ENCODE measurements at places on chromosomes 4 and X.

GRCh38 chr4:6705646-6706045 lies 4.0 kb downstream of the MRFAP1L1 start:
- peak; percentile 38 for ATAC-seq

DNA sequence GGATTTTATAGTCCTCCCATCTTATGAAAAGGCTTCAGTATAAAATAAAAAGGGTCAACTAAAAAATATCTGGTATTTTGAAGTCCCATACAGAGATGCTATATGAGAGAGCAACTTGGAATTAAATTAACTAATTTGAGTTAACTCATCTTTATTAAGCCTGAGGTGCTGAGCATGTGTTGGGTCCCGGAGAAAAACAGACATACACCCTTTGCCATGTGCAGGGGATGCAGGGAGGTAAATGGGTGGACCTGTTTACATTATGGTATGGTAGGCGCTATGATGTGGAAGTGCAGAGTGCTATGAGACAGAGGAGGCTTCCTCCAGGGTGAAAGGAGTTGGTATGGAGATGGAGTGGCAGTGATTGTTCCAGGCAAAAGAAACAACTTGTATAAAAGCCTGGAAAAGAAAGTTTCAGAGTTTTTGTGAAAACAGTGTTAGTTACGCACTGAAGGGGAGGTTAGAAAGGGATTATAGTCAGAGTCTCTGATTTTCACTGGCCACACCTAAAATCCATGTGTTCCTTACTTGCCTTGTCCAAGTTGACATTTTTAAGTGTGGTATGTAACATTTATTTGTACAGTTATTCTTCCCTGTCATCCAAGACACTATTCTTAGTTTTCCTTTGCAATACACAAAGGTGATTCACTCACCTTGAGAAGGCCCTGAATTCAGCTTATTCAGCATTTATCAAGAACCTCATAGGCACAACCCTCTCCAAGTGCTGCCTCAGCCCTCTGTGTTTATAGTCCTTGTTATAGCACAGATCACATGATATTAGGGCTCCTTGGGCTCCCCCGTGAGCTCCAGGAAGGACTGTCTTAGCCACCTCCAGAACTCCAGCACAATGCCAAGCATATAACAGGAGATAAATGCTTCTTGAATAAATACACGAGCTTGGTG lies 152.0 kb downstream of the RASL11B start:
- no peak for ATAC-seq

DNA sequence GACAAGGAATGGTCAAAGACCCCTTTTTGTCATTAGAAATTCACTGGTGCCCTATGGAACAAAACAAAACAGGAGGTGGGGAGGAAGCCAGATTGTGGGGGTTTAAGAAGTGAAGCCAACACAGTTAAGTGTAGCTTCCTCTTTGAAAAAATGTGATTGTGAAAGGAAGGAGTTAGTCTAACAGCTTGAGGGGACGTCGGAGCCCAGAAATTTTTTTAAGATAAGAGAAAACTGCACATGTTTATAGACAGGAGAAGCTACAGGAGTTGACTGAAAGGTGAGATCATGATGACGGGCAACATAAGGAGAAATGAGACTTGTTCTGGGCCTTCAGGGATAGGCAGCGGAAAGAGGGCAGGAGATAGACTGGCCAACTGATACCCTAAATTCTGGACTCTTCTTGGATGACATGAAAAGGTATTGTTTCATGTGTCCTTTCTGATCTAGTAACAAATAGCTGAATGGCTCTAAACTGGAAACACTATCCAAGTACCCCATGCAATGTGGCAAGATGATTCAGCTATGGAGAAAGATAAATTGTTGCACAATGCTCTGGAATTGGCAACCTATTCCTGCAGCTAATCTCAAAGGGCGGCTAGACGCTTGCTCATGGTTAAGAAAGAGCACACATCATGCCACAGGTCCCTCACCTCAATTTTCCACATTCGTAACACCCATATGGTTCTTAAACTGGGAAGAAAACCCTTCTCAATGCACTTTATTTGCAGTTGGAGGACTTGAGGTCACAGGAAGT lies 3.7 kb upstream of the HDAC8 start:
- no peak for ATAC-seq

DNA sequence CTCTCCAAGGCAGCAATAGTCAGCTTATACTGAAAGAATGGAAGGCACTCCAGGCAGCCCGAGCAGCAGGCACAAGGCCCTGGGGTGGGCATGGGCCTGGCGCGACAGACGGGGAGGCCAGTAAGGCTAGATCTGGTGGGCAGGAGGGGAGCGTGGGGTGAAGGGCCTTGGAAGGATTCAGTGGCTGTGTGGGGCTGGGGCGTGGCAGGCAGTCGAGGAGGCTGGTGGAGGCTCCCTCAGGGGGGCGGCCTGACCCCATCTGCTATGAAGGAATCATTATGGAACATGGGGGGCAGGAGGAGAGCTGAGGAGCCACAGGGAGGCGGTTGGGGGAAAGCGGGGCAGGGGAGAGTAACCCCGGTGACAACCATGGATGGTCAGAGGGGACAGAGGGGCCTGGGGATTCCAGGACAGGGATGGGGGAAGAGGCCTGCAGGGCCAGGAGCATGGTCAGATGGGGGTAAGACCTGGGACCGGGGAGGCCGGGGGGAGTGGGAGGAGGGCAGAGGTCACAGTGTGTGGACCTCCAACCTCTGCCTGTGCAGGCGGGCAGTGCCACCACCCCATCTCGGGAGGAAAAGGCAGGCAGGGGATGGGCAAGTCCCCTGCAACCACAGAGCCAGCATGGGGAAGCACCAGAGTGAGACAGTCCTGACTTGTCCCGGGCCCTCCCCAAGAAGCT lies 70.3 kb downstream of the ACOX3 start:
- no peak for ATAC-seq

GRCh38 chr4:98098764-98099163 lies 44.5 kb downstream of the STPG2 start:
- ATAC-seq: no peak

DNA sequence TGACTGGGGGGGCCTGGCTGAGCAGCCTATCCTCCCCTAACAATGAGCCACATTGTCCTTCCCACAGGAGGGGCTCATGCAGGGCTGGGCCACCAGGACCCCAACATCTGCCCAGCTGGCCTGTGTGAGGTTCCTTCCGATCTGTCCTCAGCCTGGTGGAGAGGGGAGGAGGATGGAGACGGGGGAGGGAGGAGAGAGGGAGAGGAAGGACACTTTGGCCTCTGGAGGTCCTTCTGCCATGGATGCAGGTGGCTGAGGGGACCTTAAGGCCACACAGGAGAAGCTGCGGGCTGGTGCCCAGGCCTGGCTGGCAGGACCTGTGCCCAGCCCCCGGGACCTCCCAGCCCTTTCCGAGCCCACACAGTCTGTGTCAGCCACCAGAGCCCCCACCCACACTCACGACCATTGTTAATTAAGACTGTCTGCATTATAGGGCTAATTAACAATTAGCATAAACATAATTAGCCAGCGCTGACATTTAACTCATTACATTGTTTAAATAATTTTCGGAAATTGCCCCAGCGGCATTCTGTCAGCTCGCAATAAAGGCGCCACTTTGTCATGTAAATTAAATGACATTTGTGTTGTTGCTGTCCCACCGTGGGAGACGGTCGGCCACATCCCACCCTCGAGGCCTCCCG lies 53.0 kb upstream of the NKX1-1 start:
- ATAC-seq: no peak

GRCh38 chr4:76434901-76435527 lies at the start of gene SHROOM3:
SHROOM3 (plus strand) TSS chr4:76435229; CDS start chr4:76436053, 824 bp downstream.
- ATAC-seq: no peak

GRCh38 chr4:52932591-52933470 lies 70.7 kb downstream of the RASL11B start:
- no peak for ATAC-seq

- ATAC-seq: no peak
Observed at GRCh38 chr4:153781717-153782416, 7.0 kb downstream of the SFRP2 start.

DNA sequence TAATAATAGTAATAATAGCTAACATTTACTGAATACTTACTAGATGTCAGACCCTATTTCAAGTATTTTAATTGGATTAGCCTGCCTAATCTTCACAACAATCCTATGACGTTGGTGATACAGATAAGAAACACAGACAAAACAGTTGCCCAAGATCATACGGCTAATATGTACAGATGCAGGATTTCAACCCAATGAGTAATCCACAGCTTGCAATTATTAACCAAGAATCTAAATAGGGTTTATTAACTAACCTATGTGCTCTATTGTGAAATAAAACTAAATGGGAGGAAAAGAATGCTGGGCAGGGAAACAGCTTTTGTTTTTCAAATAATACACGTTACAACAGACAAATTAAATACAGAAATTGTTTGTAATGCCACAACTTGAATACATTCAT lies 23.4 kb downstream of the FBXO8 start:
- ATAC-seq: no peak

GRCh38 chrX:134526399-134526798 lies 66.4 kb downstream of the HPRT1 start:
- no peak for ATAC-seq

DNA sequence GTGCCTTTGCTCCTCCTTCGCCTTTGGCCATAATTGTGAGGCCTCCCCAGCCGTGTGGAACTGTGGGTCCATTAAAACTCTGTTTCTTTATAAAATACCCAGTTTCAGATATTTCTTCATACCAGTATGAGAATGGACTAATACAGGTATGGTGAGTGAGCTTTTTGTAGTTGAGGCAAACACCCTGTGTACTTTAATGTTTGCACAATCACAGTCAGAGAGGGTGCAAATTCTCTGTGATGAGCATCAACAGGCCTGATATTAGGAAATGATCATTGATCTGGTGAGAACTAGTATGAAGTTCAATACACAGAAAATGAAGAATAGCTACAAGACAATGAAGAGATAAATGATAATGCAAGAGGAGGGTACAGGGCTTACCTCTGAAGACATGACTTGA lies 744.6 kb downstream of the RPA4 start:
- no peak for ATAC-seq

- no peak for ATAC-seq
Observed at GRCh38 chr4:4320528-4320927, 30.5 kb downstream of the ZBTB49 start.

GRCh38 chr4:181939199-181939945 lies 303.8 kb upstream of the TENM3 start:
- ATAC-seq: no peak

DNA sequence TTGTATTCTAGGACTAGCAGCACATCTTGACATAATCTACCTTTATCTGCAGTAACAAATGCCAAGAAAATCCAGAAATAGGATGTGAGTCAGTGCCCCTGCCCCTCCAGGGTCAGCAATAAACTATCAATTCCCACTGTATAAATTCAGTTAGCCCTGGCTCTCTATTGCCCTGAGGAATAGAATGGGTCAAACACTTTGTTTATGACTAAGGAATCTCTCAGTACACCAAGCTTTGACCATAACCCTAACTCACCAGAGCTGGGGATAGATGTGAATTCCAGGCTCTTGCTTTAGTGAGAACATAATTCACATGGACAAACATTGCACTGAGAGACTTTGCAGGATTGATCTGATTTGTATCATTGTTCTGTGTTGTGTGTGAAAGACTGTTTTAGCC lies 82.3 kb downstream of the CXXC4 start:
- ATAC-seq: no peak

DNA sequence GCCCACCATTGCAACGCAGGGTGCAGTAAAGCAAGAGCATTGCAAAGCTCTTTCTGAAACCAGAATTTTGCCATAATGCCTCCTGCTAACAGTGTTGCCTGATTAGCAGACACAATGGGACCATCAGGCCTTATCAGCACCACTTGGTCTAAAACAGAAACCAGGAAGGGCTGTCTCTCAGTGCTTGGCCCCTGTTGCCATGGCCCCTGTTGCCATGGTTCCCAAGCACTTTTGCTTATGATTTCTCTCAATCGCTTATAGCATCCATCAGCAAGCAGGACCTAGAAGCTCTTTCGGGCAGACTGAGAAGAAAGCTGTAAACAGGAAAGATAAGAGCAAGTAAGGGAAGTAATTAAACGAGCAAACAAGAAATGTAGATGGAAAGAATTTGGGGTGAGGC lies 36.8 kb downstream of the RTL5 start:
- peak; percentile 74 for ATAC-seq

DNA sequence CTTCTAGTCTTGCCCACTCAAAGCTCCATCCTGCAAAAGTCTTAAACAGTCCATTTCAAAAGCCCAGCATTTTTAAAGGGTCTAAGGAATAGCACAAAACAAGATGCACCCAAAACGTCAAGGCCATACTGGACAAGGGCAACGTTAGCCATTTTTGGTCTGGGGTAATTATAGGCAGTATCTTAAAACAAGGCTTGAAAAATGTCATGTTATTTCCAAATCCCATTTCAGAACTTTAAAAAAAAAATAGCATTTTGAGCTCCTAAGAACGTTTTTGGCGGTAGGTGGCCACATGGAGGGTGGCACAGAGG lies 584 bp upstream of the TMEM165 start:
- ATAC-seq: no peak

GRCh38 chr4:18722748-18723191 lies 701.2 kb upstream of the LCORL start:
- no peak for ATAC-seq

DNA sequence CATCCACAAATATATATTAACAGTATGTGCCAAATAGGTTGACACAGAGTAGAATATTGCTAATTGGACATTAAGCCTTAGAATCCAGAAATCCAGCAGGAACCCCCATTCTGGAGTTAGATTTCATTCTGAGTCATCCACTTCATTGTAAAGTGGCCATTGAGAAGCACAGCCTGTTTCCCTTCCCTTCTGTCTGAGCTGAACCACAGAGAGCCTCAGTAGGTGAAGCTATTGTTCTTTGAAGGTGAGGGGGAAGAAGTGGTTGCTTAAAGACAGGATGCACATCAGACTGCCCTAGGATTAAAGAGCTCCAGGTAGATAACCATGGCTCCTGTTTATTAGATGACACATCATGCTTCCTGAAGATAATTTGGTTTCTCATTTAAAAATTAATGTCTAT lies 30.6 kb upstream of the MCF2 start:
- ATAC-seq: peak; percentile 44

- ATAC-seq: no peak
Observed at GRCh38 chr4:174669270-174669669, 147.0 kb upstream of the HPGD start.

DNA sequence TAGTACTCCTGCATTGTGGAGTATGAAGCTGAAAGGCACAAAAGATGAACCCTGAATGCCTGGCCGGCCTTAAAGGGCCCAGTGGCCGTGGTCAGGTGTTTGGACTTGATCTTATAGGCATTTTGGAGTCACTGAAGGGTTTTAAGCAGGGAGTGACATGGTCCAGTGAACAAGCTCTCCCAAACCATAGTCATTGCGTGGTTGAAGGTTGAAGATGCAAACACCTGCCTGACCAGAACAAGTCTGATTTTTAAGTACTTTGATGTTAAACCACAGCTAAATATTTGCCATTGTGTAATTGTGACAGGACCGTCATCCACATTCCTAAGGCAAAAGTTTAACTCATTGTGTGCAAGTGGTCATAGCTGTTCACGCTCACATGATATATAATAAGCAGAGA lies 3.3 kb downstream of the STK32B start:
- no peak for ATAC-seq

GRCh38 chr4:123121241-123121907 lies 199.0 kb upstream of the NUDT6 start:
- ATAC-seq: no peak

GRCh38 chrX:40933132-40933705 lies 152.0 kb upstream of the USP9X start:
- peak; percentile 85 for ATAC-seq

- no peak for ATAC-seq
Observed at GRCh38 chrX:100447655-100448397, 37.8 kb upstream of the PCDH19 start.

Measured in activated T-helper 17 cell treated with anti-CD3 and anti-CD28 coated beads, Interleukin-2, amount 50 U/mL, for 72 hours (primary cell).